ENCODE measurements at places on chromosomes 2 and 18.

- DNase-seq: no peak
Measured at GRCh38 chr2:239929504-239929903, 95.6 kb downstream of the NDUFA10 start.

DNA sequence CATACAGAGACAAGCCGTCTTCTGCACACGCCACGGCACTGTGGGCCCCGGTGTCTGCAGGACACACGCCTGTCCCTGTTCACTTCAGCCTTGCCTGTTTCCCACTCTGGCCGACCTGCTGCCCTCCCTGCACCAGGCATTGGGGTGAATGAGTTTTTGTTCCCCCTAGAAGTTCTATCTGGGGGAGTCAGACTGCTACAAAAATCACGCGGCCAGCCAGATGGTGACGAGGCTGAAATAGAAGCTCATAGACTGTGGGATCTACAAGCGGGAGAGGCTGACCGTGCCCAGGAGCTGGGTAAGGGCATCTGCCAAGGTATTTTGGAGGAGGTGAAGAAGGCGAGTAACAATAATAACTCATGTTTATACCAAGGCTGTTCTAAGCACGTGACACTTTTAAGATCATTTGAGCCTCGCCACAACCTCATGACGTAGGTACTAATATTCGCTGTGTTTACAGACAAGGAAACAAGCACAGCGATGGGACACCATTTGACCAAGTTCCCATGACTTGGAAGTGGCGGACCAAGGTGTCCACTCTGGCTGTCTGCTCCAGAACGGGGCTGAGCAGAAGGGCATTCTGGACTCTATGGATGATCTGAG, 53.6 kb downstream of the KCNF1 start:
- DNase-seq: no peak

GRCh38 chr2:187390891-187391290, 57.2 kb downstream of the CALCRL start:
- peak; percentile 99 for DNase-seq

DNA sequence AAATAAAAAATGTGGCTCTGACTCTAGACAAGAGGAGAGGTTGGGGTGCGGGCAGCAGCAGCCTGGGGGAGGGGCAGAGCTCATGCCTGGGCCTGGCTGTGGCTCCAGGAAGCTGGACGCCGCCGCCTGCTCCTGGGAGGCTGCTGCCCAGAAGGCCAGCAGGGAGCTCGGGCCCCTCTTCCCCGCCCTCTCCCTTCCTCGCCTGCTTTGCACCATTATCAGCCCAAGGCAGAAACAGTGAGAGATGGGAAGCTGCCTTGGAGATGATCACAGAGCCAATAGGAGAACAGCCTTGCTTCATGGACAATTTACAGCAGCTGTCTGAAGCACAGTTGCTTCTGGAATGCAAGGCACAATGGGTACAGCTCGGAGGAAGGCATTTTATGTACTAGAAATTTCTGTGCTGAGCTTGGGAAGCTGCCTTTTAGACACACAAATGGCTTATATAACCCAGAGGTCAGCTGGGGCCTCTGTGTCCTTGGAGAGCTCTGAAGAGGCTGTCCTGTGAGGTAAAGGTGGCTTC, 55.3 kb upstream of the AFF3 start:
- no peak for DNase-seq

GRCh38 chr18:68660354-68661183, 54.3 kb downstream of the TMX3 start:
- DNase-seq: peak; percentile 36

DNA sequence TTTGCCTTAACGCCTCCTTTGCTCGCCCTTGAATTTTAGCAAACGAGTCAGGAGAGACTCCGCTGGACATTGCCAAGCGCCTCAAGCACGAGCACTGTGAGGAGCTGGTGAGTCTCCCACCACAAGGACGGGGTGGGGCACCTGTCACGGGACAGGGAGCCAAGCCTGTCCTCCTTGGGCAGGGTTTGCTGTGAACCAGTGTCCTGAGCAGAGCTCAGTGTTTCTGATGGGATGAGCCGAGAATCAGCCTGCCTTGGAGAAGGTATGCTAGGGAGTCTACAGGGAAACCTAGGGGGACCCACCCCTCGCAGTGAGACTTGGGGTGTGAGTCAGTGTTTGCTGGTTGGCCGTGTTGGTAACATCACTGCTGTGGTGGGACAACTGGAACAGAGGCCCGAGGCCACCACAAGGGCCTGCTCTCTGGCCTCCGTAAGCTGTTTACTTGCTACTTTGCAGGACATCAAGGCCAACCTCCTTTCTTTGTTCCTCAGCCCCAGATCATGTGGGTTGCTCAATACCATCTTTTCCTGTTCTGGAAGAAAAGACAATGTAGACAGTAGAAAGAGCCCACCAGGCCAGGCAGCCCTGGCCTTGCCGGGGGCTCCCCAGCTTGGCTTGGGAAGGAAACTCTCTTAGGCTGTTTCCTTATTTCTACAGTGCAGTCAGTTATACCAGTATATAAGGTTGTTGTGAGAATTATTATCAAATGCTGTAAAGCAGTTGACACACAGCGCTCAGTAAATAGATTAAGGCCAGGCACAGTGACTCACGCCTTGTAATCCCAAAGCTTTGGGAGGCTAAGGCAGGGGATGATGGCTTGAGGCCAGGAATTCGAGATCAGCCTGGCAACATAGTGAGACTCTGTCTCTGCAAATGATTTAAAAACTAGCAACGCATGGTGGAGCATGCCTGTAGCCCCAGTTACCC, 42.4 kb downstream of the ITGB1BP1 start:
- DNase-seq: peak; percentile 69

GRCh38 chr2:122236152-122236874, 480.9 kb downstream of the TSN start:
- DNase-seq: peak; percentile 96

GRCh38 chr2:122831649-122832048, 1076.2 kb downstream of the TSN start:
- DNase-seq: no peak

DNA sequence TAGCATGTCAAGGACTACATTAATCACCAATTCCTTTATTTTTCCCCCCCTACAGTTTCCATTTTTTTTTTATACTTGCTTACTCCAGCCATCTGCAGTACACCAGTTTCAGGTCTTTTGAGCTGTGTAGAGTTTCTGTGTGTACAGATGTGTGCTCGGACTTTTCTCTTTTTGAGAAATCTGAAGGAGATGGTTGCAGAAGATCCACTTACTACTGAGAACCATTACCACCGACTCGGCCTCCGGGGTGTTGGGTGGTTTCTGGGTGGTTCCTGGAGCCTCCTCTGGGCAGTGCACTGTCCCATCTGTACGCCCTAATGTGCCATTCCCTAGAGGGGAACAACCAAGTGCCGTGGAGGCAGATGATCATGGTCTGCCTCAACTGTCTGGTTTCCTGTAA, 15.4 kb upstream of the LYPD6B start:
- no peak for DNase-seq
